ENCODE measurements at places on chromosomes 6 and 20. TPM values are rescaled to one million over a fixed set of nuclear protein-coding genes. Genes with fewer than 3 reads are reported as not detected.

GRCh38 chr6:166162599-166163342 is 4.9 kb downstream of the TBXT start:
- no peak for DNase-seq

DNA sequence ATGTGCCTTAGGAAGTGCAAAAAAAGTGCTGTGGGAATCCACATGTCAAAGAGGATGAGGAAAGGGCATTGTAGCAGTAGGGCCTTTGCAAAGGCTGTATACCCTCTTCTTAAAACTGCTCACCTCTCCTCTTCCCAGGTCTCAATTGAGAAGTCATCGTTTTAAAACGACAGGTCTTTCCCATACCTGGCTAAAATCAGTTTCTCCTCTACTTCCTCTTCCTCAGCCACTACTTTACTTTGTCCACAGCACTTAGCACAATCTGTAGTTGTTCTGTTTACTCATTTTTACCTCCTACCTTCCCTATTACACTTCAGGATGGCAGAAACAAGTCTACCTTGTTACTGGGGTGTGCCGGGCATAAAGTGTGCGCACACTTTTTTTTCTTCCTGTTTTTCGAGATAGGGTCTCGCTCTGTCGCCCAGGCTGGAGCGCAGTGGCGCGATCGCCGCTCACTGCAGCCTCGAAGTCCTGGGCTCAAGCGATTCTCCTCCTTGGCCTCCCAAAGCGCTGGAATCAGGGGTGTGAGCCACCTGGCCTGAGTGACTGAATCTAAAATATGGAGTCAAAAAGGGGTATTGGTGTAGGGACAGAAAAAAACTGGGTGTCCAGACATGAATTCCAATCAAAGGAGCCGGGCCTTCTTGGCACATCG is 9.8 kb upstream of the ELOVL5 start:
- DNase-seq, result no peak

DNA sequence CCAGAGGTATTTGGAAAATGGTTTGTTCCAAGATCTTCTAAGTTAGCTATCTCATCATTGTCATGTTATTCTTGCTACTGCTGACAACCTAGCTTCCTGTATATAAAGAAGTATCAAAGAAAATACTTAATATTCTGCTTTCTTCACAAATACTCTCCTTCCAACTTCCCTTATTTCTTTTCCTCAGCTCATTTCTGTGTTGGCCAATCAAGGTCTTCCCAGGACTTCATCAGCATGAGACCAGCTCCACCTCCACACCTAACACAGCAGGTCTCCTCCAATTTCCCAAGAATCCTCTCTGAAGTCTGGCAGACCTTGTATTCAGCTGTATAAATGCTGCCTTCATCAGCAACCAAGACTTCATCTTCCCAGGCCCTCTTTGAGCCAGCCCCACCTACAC is 538.6 kb upstream of the JARID2 start:
- DNase-seq, result no peak

DNA sequence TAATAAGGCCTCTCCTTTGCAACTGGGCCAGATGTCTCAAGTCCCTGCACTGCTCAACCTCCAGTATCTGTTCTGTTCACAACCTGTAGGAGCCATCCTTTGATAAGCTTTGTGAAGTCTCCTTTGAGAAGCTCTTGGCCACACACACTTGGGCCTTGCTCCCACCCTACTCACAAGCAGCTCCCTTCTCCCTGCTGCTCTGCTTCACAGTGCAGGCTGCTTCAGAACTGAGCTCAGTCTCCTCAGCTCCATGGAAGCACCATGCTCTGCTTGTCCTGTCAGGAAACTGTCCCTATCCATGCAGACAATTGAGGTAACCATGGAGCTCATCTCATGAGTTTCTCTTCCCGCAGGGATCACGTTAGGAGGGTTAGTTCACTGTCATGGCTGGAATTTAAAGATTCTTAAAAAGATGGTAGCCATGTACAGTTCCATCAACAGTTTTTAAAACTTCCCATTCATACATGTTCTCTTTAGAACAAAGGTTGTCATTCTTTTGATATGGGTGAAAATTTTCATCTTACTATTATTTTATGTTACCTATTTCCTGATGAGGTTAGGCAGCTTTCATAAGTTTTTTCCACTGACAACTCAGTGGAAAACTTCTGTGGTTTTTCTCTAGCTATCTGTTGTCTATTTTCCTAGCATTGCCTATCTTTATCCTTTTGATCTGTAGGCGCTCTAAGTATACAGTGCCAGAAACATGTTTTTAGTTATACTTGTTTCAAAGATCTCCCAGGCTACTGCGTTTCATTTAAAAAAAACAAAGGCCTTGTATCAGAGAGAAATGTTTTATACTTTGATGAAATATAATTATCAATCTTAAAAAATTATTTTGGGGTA is 62.6 kb downstream of the AK9 start:
- no peak for DNase-seq

GRCh38 chr20:8394308-8394945 is 262.4 kb downstream of the PLCB1 start:
- DNase-seq, result no peak

DNA sequence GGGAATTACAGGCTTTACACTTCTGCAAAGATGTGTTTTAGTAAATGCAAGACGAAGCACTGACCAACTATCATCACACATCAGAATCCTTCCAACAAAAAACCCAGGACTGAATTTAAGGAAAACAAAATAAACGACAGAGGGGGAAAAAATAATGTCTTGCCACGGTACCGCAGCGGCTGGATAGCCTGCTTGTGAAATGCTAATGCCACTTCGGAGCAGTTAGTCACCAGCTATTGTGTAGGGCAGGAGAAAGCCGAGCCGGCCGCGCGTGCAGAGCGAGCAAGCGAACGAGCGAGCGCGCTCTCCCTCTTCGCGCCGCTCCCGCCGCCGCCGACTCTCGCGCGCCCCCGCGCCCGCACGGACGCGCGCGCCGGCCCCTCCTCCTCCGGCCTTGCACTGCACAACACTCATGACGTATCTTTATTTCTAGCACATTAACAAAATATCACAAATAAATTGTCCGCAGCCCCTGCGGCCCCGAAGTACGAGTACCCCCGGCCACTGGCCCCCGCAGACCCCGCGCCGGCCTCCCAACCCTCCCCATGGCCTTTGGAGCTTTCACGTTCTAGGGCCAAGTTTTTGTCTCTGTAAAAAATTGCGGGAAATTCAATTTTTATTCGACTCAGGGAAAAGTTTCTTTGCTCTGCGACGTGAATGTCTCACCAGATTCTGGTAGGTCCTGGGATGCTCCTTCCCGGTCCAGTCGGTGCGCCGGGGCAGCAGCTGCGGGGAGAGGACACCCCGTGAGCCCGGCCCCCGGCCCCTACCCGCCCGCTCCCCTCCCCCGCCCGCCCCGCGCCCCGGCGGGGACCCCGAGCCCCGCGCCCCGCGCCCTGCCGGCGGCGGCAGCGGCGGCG is 1.0 kb downstream of the PHIP start:
- peak; percentile 98 for DNase-seq

Gene COX4I2
- not detected for total RNA-seq

DNA sequence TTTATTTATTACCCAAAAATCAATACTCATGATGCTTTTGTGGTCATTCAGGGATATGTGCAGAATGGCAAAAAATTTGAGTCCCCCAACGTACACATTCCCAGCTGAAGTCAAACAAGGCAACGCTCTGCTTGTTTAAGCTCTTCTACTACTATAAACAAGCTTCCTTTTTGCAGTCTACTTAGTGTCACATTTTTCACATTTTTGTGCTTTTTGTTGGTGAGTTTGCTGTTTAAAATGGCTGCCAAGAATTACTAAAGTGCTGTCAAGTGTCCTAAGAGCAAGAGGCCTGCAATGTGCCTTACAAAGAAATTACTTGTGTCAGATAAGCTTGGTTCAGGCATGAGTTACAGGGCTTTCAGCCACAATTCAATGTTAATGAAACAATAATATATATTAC is 2.1 kb downstream of the WFDC8 start:
- DNase-seq, result no peak

Gene LY6G6D
- not detected for total RNA-seq

Gene MOG
- total RNA-seq, result not detected

Gene PTK6
- not detected for total RNA-seq

DNA sequence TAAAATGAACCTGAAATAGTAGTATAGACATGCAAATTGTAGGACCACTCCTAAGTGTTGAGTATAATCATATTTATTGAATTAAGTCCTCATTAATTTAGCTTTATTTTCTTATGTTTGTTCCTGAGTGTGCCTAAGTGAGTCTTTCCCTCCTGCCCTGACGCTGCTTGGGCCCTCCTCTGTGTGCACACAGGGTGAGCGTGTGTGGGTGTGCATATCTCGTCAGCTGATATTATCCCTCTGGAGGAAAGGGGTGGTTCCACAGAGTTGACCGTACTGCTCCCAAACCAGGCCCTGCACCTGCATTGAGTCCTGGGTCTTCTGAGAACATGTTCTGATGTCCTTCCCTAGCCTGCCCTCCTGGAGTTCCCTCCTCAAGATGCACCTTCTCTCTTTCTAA is 28.0 kb downstream of the TULP4 start:
- DNase-seq, result no peak

- peak; percentile 50 for DNase-seq
Observed at GRCh38 chr6:37314487-37315156, 39.2 kb upstream of the RNF8 start.

DNA sequence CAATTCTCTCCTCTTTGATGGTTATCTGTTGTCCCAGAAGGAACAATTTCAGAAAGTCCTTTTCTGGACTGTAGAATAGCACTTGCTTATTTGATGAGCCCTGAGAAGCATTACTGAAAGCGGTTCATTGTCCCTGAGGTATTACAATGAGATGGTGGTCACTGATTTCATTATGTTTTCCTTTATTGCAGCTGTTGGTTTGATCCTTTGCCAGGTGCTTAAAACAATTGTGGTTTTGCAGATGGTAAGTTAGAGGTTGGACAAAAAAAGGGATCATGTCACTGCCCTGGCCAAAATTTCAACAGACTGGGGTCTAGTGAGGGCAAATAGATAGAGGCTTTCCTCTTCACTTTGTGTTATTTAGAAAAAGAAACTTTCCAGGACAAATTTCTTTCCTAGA is 61.9 kb downstream of the ESR1 start:
- DNase-seq, result no peak

DNA sequence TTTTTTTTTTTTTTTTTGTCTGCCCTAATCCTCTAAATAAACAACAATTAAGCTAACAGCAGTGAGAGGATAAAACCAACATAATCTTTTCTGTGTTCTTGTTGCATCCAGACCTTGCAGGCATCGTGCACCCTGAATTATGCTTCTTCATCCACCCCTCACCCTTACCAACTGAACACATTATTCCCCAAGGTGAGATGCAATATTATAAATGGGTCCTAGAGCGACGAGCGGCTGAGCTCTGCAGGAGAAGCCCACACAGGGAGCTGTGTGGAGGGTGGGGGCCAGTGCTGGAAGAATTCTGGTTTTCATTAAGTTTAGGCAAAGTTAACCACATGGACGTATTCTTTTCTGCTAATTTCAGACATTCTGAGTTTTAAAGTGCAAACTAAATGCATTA is 32.2 kb upstream of the NXT1 start:
- no peak for DNase-seq

DNA sequence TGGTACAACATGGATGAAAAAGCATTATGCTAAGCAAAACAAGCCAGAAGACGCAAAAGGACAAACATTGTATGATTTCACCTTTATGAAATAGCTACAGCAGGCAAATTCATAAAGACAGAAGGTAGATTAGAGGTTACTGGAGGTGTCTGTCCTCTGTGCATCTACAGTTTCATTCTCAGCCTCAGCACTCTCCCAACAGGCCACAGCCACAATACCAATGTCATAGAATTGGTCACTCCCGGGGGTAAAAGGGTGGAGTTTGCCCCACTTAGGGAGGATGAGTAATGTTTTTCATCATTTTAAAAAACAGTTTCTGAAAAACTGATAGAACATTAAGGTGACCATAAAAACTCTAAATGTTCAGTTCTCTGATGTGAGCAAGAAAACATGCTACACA is 17.2 kb upstream of the TMX4 start:
- no peak for DNase-seq

Gene HDGFL1
- not detected for total RNA-seq

Gene NCOA5
- total RNA-seq, result 25.3 TPM

DNA sequence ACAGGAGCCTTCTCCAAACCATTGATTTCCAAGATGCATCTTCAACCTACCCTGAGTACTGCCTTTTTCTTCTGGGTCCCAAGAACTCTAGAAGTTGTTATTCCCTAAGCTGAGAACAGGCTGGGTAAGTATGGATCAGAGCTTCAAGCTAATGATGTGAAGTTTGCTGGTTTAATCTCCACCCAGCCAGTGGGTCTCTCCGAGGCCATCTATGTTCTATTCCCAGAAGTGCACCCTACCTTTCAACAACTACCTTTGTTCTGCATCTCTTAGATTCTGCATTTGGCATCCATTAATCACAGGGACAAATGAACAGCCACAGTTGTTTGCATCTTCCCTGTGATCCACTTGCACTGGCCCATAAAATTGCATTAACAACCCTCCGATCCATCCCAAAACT is 246.2 kb downstream of the HIVEP2 start:
- no peak for DNase-seq

- DNase-seq, result peak; percentile 57
Observed at GRCh38 chr6:141103246-141103645, 1029.5 kb upstream of the GJE1 start.

Gene FHL5
- total RNA-seq, result not detected

DNA sequence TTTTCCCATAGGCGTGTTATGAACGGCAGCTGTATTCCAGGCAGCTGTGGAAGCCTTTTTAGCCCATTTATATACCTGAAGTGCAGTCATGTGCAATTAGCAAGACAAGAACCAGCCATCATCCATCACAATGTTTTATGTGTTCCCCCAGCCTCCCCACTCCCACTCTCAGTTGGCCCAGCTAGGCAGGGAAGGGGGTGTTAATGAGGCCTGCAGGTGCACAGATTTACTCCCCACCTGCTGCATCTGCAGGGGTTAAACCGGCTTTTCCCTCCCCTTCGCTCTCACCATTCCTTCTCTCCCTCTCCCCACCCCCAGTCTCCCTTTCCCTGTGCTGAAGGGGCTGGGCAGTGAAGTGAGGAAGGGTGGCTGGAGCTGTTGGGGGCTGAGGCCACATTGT is 149.8 kb upstream of the AKAP12 start:
- DNase-seq, result no peak

Gene TSPO2
- total RNA-seq, result not detected

Gene DOK5
- total RNA-seq, result 0.06 TPM

GRCh38 chr6:117399924-117400323 is 25.8 kb downstream of the ROS1 start:
- DNase-seq, result no peak

DNA sequence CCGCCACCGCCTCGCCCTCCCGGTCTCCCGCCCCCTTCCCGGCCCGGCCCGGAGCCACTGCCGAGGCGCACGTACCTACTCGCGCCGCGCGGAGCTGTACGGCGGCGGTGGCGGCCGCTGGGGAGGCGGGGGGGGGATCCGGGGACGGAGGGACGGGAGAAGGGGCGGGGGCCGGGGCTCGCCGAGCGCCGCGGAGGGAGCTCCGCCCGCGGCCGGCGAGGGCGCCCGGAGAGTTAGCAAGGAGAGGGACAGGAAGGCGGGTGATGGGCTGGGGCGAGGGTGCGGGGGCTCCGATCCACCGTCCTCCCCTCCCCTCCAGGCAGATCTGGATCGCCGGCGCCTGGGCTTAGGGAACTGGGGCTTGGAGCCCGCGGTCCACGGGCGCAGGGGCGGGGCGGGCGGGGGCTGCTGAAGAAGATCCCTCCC is 548 bp upstream of the TMEM74B start:
- DNase-seq, result peak; percentile 16

Data from Daoy (cell line).